ENCODE measurements at places on chromosomes 12 and 14. TPM values are rescaled to one million over a fixed set of nuclear protein-coding genes. Genes with fewer than 3 reads are reported as not detected.
A peak's percentile ranks its signal among the peaks of the same experiment; 100 is the strongest.

Gene TUBA1C
- total RNA-seq: 107 TPM

DNA sequence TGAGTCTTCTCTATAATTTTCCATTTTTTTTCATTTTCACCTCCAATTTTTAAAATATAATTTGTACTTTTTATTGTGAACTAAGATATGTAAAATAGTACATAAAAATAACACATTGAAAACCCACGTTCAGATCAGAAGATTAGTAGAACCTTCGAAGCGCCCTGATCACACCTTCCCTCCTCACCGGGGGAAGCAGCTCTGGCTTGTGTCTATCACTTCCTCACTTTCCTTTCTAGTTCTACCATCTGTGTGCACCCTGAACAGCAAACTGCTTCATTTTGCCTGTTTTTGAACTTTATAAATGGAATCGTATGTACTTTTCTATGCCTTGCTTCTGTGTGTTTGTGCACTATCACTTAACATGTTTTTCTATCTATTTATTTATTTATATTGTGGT lies 11.8 kb upstream of the CD27 start:
- H3K4me3 ChIP-seq: no peak overlapping the region
- no peaks in the 10 kb centered on the region for H3K27me3 ChIP-seq
- no peaks in the 10 kb centered on the region for H3K36me3 ChIP-seq
- H3K27ac ChIP-seq: no peak overlapping the region
- H3K4me1 ChIP-seq: no peaks in the 10 kb centered on the region

- H3K27ac ChIP-seq: no peak overlapping the region
- no peaks in the 10 kb centered on the region for H3K36me3 ChIP-seq
- no peak overlapping the region for H3K4me3 ChIP-seq
Observed at GRCh38 chr12:26425587-26426260, 230.4 kb downstream of the SSPN start.

- H3K27me3 ChIP-seq: no peaks in the 10 kb centered on the region
- no peak overlapping the region for H3K27ac ChIP-seq
- no peak overlapping the region for H3K4me3 ChIP-seq
Observed at GRCh38 chr14:60313093-60313492, 64.1 kb downstream of the PPM1A start.

Gene FAR2
- 9.3 TPM for total RNA-seq

Gene BDKRB2
- 1.1 TPM for total RNA-seq

- no peak overlapping the region for H3K4me3 ChIP-seq
- H3K27me3 ChIP-seq: no peaks in the 10 kb centered on the region
Observed at GRCh38 chr12:12095021-12095420, 24.3 kb downstream of the BCL2L14 start.

- H3K36me3 ChIP-seq: no peaks in the 10 kb centered on the region
- no peak overlapping the region for H3K27ac ChIP-seq
- no peaks in the 10 kb centered on the region for H3K4me1 ChIP-seq
- no peak overlapping the region for H3K4me3 ChIP-seq
- DNase-seq: no peak
Observed at GRCh38 chr14:32734261-32734660, 204.4 kb upstream of the NPAS3 start.

DNA sequence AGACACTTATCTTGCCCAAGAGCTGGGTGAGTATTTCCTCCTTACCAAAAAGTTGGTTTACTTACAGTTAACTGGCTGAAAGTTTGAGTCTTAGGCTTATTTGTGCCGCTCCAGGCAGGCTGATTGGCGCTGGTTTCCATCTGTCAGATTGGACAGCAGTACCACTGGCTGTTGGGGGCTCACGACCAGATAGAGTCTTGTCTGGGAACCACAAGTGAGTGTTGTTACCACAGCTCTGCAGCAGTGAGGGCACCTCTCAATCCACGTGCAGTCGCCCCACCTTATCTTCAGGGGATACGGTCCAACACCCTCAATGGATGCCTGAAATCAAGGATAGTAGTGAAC lies 58.9 kb downstream of the DDX51 start:
- peaks cover 18% of the 10 kb centered on the region for H3K4me1 ChIP-seq
- peak; percentile 55 for DNase-seq
- H3K27me3 ChIP-seq: no peaks in the 10 kb centered on the region
- H3K4me3 ChIP-seq: no peak overlapping the region

Gene KCNK13
- total RNA-seq: 1.7 TPM
